HCEC 1CT (cell line): ENCODE measurements at places on chromosomes 3 and 15.

DNA sequence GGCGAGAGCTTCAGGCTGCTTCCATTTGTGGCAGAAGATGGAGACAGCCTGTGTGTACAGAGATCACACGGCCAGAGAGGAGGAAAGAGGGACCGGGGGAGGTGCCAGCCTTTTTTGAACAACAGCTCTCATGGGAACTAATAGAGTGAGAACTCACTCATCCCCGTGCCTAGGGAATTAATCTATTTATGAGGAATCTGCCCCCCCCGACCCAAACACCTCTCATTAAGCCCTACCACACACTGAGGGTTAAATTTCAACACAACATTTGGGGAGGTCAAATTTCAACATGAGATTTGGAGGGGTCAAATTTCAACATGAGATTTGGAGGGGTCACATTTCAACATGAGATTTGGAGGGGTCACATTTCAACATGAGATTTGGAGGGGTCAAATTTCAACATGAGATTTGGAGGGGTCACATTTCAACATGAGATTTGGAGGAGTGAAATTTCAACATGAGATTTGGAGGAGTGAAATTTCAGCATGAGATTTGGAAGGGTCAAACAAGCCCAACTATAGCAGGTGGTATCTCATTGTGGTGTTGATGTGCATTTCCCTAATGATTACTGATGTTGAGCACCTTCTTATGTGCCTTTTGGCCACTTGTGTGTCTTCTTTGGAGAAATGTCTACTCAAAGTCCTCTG is 20.6 kb upstream of the RFTN1 start:
- no peak for DNase-seq

- DNase-seq, result no peak
Observed at GRCh38 chr3:79568938-79569337, 198.9 kb downstream of the ROBO1 start.

DNA sequence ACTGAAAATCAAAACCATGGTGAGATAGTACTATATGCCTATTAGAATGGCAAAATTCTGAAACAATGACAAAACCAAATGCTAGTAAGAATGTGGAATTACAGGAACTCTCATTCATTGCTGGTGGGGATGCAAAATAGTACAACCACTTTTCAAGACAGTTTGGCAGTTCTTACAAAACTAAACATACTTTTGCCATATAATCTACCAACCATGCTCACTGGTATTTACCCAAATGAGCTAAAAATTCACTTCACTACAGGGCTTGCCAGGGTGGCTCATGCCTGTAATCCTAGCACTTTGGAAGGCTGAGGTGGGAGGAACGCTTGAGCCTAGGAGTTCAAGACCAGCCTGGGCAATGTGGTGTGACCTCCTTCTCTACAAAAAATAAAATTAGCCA is 40.0 kb downstream of the MYO9A start:
- DNase-seq, result no peak

- DNase-seq, result no peak
Observed at GRCh38 chr3:58191361-58191991, 19.3 kb downstream of the DNASE1L3 start.

- peak; percentile 63 for DNase-seq
Observed at GRCh38 chr3:133843634-133844033, 38.0 kb downstream of the SRPRB start.

GRCh38 chr15:75727851-75728715 is 15.4 kb upstream of the CSPG4 start:
- peak; percentile 31 for DNase-seq

GRCh38 chr15:98826658-98827057 is 178.3 kb downstream of the IGF1R start:
- no peak for DNase-seq

GRCh38 chr3:138234401-138235179 is 47.5 kb downstream of the ARMC8 start:
- DNase-seq, result peak; percentile 60

- no peak for DNase-seq
Observed at GRCh38 chr3:167160781-167161180, 219.3 kb downstream of the ZBBX start.

DNA sequence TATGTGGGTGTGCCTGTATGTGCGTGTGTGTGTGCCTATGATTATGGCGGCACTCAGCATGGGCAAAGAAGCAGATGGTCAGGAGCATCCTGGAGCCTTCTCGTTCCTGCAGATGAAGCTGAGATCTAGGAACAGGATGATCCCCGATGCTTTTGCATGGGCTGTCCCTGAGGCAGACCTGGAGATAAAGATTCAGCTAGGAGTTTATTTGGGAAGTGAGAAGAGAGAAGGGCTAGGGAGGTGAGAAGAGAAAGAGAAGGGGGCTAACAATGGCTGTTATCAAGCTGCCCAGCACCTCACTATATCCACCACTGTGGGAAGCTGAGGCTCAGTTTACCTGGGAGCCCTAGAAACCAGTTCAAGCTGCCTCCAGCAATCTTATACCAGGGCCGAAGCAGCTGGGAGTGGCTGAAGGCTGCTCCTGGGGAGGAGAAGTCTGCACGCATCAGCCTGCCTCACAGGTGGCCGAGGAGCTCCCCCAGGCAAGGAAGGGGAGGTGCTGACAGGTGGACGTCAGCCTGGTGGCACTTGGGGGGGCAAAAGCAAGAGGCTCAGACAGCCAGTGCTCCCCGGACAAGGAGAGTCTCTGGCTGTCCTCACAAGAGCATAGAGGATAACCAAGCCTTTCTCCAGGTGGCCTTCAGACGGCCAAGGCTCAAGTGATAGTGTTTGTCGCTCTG is 94.0 kb upstream of the IQSEC1 start:
- DNase-seq, result no peak

DNA sequence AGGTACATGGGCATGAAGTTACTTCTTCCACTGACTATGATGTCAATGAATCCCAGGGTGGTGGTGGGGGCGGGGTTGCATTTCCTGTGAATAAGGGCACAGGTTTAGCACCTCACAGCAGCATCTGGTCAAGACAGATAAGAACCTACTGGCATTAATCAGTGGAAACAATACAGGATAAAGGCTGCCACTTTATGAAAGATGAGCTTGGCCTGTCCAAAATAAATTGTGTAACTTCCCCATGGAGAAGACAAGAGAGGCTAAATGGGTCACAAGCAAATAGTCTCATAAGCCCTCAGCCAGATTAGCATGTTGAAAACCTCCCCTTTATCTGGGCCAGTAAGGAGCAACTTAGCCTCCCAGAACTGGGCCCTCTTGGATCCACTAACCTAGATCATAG is 27.4 kb upstream of the PLSCR2 start:
- DNase-seq, result no peak

DNA sequence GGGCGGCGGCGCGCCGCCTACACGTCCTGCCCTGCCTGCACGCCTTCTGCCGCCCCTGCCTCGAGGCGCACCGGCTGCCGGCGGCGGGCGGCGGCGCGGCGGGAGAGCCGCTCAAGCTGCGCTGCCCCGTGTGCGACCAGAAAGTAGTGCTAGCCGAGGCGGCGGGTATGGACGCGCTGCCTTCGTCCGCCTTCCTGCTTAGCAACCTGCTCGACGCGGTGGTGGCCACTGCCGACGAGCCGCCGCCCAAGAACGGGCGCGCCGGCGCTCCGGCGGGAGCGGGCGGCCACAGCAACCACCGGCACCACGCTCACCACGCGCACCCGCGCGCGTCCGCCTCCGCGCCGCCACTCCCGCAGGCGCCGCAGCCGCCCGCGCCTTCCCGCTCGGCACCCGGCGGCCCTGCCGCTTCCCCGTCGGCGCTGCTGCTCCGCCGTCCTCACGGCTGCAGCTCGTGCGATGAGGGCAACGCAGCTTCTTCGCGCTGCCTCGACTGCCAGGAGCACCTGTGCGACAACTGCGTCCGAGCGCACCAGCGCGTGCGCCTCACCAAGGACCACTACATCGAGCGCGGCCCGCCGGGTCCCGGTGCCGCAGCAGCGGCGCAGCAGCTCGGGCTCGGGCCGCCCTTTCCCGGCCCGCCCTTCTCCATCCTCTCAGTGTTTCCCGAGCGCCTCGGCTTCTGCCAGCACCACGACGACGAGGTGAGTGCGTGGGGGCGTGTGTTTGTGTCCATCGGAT is 602 bp downstream of the TRIM71 start:
- DNase-seq, result no peak

DNA sequence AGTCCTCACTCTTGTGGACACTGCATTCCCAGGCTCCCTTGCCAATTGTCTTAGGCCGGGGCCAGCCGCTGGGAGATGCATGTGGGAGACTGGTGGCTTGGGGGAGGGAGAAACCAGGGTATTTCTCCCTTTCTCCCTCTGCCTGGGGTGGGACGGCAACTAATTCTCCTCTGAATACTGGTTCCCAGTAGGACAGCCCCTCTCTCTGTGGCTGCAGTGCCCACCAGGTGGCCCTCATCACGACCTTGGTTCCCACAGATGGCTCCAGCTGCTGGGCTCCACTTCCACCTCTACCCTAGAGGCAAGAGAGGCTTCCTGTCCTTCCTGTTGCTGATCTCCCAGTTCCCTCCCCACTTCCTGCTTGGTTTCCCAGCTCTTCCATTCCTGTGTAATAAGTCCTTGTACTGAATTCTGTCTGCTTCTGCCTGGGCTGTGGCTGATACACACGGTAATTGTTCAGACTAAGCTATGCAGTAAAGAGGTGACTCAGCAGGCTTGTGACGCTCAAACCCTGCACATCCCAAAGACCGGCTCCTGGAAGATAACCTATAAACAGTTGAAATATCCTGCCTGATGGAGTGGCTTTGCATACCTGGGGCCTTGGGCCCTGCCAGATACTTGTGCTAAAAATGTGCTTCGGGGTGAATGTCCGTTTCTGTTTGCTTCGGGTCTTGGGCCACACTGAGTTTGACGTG is 20.4 kb upstream of the COPG1 start:
- DNase-seq, result peak; percentile 97

DNA sequence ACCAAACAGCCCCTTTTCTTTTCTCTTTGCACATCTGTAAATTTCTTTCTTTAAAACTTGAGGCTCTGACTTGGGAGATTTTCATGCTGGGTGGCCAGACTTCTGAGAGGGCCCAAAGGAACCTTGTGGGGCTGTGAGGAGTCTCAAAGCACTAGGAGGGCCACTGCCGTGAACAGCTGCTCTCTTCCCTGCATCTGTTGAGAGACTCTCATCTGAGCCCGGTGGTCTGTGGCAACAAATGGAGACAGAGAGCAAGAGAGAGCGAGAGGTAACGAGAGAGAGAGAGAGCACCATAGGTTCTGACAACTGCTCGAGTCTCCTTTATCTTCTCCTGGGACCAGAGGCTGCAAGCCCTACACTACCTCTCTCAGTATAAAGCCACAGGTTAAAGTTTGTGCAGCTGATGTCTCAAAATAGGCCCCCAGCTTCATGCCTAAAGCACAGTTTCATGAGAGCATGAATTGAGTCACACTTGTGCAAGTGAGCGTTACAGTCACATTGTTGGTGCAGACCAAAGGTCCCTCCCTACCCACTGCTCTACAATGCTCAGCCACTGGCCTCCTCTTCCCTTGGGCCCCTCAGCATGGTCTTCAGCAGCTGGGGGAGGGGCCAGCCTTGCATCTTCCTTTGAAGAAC is 60.7 kb downstream of the ZNF621 start:
- no peak for DNase-seq

DNA sequence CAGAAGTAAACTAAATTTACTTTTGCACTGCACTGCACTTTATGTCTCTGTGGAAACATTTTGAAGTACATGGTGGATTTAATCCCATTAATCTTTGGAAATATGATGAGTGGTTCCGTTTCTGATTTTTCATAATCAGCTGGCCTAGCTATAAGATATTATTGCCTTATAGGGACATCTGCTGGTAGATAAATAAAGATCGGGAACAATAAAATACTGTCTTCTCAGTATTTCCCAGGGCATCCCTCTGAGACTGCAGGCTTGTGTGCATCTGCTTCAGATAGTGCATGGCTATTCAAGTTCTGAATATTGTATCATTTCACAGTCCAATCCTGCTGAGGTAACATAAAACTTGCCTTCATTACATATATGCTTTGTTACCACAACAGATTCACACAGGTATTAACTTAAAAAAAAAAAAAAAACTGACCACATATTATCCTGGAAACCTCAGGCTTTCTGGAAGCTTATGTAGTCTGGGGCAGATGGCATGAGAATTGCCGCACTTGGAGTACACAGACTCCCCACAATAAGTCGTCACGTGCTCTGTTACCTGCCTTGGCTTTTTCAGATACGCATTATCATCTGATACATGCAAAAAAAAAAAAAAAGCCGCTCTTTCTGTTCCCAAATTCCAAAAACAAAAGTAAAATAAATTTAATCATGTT is 330.8 kb upstream of the AGTR1 start:
- peak; percentile 68 for DNase-seq

GRCh38 chr3:36786921-36787890 is 22.9 kb upstream of the DCLK3 start:
- DNase-seq, result no peak

GRCh38 chr3:87082796-87083440 is 92.0 kb upstream of the VGLL3 start:
- DNase-seq, result peak; percentile 64

- peak; percentile 96 for DNase-seq
Observed at GRCh38 chr3:196650740-196651311, 11.3 kb downstream of the NRROS start.

DNA sequence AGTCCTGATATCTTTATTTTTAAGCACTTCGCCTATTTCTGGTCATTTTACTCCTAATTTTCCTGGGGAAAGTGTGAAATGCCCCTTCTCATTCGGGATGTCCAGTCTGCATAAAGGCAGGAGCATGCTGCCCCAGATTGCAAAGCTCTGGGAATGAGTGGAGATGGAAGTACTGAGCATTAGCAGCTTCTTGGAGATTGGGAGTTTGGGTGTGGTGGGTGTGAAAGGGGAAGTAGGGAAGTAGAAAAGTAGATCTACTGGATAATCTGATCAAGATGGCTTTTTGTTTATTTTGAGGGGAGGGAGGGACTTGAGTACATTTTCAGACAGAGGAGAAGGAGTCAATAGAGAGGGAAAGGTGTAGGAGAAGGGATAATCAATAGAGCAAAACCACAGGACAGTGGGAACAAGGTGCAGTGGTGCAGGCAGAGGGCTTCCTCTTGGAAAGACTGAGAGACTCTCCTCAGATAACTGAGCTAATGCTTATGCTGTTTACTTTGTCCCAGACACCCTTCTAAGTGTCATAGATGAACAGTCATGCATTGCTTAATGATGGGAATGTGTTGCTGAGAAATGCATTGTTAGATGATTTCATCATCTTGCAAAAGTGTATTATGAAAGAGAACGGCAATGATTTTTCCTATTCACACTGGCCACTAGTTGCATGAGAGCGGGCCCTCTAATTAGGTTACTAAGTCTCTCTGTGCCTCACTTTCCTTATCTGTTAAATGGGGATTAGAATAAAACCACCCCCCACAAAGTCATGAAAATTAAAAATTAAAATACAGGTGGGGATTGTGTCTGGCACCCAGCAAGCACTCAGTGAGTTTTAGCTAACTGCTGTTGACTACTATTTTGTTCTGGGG is 45.5 kb downstream of the PHLDB2 start:
- DNase-seq, result peak; percentile 96

GRCh38 chr15:72890043-72890442 is 106.5 kb upstream of the ADPGK start:
- DNase-seq, result no peak

DNA sequence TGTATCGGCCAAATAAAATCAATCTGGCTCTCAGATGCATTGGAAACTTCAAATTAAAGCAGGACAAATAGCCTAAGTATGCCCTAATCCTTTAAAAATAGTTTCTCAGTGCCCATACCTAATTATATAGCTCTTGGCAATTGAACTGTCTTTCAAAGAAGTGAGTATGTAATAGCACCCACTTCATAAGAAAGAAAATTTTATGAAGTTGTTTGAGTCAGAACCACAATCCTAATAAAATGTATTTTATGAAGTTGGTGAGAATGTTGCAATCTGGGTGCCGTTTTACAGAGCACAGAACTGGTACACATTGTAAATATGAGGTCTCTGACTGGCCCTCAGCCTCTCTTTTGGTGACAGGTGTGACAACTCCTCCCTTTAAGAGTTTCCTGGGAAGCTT is 45.4 kb downstream of the EPHB1 start:
- DNase-seq, result no peak
